ENCODE measurements at places on chromosomes 12 and 14. TPM values are rescaled to one million over a fixed set of nuclear protein-coding genes. Genes with fewer than 3 reads are reported as not detected.

The CCND2 gene
- total RNA-seq = 133 TPM

DNA sequence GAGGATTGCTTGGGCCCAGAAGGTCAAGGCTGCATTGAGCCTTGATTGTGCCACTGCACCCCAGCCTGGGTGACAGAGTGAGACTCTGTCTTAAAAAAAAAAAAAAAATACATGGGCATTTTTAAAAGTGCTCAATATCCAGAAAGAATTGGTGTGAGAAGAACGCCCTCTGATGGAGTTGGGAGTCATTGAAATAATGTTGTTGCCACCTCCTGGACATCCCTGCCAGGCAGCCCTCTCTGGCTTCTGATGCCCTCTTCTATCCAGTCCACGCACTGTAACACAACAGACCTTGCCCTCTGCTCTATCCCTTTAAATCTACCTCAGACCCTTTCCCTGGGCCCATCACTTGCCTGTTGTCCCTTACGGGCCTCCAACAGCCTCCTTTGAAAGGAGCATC lies 4.9 kb downstream of the PTGDR start:
- DNase-seq = peak; percentile 59

The MMP17 gene
- total RNA-seq = 33.1 TPM

The SH2B3 gene
- 124 TPM for total RNA-seq

DNA sequence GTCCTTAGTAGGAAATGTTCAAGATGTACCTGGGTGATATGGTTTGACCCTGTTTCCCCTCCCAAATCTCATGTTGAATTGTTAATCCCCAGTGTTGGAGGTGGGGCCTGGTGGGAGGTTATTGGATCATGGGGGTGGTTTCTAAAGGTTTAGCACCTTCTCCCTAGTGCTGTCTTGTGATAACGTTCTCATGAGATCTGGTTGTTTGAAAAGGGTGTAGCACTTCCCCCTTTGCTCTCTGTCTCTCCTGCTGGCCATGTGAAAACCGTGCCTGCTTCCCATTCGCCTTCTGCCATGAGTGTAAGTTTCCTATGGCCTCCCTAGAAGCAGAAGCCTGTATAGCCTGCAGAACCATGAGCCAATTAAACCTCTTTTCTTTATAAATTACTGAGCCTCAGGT lies 353.0 kb upstream of the SFSWAP start:
- no peak for DNase-seq

DNA sequence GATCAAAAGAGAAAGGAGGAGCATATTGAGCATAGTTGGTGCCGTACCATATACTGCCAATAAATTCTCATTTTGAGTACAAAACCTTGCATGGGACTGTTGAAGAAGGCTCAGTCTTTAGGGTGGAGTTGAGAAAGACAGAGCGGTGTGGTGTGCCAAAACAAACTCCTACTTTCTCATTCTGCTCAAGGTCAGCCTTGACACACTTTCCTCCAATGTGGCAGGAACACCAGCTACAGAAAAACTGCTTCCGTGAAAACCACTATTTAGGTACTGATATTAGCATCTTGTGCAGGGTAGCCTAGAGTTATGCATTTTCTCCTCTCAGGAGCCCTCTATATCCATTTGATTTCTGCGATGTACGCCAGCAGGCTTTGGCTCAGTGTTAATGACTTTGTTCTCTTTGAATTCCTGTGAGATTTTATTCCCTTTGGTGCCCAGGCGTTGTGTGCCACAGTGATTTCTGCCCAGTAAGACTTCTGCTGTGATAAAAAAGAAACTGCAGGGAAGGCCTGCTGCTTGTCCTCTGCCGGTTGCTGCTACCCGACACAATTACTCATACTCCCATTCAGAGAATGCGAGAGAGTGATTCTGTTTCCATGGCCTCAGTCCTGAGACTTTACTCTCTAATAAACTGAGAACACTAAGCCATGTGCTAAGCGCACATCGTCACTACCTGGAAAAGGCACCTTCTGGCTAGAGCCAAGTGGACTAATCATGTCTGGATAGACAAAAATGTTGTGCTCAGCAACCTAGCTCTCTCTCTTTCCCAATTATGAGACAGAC lies 88.3 kb upstream of the MDM1 start:
- no peak for DNase-seq

DNA sequence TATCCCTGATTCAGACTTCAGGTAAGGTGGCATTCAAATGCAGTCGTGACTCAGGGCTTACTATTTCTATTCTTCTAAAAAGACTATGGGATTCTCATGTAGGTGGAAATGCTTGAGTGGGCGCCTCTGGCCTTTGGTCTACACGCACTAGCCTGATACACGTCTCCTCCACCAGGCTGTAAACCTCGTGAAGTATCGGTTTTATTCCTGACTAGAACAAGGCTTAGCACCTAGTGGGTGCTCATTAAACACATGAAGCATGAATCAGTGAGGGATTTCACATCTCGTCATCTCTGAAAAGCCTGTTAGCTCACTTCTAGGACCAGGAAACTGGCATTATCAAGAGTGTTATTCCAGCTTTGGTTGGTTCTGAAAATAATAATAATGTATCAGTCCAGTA lies 17.7 kb upstream of the HNF1A start:
- no peak for DNase-seq

DNA sequence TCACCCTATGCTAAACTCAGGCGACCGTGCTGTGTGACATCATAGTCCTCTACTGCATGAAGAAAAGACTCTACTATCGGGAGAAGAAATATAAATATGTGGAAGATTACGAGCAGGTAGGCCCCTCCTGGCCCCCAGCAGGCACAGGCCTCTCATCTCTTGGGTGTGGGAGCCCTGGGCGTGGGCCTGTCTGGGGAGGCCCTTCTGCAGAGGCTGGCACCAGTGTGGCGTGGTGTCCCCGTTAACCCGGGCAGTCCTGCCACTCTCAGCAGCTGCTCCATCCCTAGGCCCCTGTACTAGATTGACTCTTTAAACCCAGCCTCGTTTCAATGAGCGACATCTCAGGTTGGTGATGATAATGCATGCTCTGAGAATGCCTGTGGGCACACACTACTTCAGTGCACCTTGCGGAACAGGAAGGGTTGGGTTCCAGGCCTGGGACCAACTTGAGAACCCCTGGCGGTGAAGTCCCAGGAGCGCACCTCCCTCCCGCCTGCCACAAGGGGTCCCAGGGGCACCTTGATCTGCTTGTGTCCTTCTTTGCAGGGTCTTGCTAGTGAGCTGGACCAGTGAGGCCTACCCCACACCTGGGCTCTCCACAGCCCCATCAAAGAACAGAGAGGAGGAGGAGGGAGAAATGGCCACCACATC lies 23.2 kb downstream of the P2RX4 start:
- DNase-seq = no peak

DNA sequence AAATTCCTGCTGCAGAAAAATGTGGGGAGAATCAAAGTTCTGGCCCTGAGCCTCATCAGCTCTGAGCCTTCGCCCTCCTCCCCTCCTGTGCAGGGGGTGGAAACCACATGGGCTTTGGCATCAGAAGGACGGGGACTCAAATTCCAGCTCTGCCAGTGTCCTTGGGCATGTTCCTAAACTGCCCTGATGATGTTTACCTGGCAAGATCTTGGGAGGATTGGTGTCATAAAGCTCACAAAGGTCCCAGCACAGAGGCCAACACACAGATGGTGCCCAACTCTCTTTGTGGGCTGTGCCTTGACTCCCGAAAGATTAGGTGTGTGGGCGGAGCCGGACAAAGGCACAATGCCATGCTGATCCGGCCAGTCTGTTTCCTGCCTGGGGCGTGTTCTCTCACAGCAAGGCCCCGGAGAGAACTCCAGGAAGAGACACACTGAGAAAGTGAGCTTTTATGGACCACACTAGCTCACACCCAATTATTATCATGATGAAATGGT lies 20.5 kb upstream of the CLMN start:
- no peak for DNase-seq

The RBP5 gene
- not detected for total RNA-seq

The CLEC4D gene
- total RNA-seq = not detected

- DNase-seq = peak; percentile 92
These were observed 55.7 kb downstream of the LIN52 start for GRCh38 chr14:74140374-74140850.

DNA sequence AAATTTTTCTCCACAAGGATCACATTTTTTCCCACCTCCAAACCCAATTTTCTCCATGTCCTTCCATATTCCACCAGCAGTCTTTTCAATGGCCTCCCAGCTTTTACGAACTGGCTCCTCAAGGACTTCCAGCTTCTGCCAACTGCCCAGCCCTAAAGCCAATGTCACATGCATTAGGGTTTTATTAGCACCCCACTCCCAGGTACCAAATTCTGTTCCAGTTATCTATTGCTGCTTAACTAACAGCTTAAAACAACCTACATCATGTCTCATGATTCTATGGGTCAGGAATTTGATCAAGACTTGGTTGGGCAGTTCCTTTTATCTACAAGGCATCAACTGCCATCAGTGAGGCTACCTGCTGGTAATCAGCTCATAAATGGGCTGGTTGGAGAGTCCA lies 151.3 kb downstream of the SPTSSA start:
- DNase-seq = no peak

GRCh38 chr12:113659416-113659815 lies 187.7 kb upstream of the LHX5 start:
- DNase-seq = no peak

DNA sequence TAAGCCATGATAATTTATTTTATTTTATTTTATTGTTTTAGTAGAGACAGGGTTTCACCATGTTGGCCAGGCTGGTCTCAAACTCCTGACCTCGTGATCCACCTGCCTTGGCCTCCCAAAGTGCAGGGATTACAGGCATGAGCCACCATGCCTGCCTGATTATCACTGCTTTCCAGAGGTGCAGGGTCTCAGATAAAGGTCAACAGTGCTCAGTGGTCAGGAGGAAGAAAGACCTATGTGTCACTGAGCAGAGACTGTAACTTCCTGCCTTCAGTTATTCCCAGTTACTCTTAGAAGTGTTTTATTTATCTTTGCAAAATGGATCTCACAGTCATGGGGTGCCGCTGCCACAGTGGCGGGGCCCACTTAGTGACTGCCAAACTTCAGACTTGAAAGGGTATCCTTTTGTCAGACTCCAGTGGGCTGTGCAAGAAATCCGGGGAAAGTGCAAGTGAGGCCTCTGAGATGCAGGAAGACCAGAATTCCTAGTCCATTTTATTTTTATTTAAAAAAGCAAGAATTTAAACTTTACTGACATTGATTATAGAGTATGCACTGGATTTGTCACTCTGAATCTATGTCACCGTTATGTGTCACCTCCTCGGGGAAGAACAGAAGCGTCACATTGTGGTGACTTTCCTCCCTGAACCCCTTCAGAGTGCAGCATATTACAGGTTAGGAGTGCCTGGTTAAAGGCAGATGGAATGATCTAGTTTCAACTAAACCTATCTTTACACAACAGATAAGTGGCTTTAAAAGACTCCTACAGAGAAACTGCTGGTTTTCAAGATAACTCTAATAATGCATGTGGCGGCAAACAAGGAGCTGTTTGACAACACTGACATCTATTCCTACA lies 59.1 kb upstream of the BICD1 start:
- DNase-seq = no peak

The FBXO21 gene
- total RNA-seq = 63.3 TPM

The SYT10 gene
- not detected for total RNA-seq

The B4GALNT1 gene
- total RNA-seq = 4.9 TPM

DNA sequence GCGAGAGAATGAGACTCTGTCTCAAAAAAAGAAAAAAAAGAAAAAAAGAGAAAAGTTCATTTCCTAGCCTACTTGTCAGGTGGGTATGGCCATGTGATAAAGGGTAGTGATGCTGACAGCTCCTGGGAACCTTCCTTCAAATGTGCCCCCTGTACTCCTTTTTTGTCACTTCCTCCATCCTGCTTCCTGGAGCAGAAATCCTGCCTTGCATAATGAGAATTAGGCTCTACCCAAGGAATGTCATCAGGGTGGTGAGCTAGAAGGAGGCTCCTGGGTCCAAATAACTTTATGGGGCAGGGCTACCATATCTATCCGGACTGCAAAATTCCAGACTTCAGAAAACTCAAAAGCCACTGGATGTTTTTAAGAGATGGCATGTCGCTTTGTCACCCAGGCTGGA lies 27.8 kb upstream of the FBXO34 start:
- DNase-seq = no peak

GRCh38 chr14:101457301-101457935 lies 103.9 kb upstream of the DIO3 start:
- DNase-seq = no peak

DNA sequence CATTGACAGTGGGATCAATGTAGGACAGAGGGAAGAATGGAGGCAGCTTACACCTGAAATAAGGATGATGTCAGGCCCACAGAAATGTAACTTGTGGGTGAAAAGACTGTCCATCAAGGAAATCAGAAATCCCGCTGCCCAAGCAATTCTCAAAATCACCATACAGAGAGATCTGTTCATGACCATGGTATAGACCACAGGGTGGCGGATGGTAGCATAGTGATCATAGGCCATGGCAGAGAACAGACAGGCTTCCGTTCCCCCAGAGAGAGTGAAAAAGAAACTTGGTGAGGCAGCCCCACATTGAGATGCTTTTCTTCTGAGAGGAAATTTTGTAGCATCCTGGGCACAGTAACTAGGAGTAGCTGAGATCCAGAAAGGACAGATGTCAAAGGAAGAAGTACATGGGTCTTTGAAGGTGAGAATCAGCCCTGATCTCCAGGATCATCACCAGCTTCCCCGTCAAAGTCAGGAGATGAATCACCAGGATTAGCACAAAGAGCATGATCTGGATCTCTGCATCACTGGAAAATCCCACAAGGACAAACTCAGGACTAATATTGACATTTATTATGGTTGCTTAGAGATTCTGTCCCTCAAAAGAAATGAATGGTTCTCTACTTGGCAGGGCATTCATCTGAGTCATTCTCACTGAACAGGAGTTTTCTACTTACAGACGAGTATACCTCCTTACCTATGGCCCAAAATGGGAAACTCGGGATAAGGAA lies 5.5 kb upstream of the ZNF641 start:
- peak; percentile 11 for DNase-seq

The C14orf132 gene
- 8.1 TPM for total RNA-seq

The TBC1D30 gene
- 0.06 TPM for total RNA-seq

DNA sequence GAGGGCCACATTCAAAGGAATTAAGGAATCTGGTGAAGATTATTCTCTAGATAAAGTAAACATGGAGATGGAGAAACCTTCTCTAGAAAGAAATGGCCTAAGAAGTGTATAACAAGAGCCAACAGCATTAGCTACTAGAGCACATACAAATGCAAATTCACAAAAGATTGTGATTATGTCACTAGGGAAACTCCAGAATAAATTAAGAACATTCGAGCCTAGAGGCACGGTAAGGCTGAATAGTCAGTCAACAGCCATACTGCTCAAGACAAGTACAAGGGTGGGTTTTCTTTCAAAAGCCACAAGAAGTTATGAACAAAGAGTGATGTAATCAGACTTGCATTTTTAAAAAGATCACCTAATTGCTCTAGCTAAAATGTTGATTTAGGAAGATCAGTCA lies 25.4 kb downstream of the PPP4R3A start:
- DNase-seq = no peak

DNA sequence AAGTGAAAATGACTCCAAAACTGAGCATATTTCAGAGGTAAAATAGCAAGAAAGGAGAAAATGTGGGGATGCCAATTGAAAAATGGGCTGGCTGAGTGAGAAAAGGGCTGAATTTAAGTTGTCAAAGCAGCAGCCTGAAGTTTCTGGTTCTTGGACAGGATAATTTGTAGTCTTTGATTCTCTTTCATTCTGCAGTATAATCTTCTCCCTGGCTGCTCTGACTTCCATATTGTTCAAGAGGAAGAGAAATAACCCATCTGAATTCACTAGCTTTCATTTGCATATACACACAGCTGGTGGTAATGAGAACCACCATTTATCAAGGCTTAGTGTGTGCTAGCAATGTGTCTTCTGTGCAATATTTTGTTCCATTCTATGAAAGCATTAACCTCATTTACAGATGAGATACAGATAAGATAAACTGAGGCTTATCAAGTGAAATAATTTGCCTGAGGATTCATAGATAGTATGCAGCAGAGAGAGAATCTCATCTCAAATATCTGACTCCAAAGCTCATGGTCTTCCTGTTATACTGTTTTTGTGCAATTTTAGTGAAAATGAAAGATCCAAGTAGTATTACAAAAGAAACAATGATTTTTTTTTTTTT lies 184.2 kb downstream of the TMTC2 start:
- no peak for DNase-seq
